Stimulated activated CD4-positive, alpha-beta T cell treated with anti-CD3 and anti-CD28 coated beads, Interleukin-1b, Interleukin-23, amount 100 ng/mL, for 48 hours (primary cell): ENCODE measurements at places on chromosomes 7 and 10.
A peak's percentile ranks its signal among the peaks of the same experiment; 100 is the strongest.

DNA sequence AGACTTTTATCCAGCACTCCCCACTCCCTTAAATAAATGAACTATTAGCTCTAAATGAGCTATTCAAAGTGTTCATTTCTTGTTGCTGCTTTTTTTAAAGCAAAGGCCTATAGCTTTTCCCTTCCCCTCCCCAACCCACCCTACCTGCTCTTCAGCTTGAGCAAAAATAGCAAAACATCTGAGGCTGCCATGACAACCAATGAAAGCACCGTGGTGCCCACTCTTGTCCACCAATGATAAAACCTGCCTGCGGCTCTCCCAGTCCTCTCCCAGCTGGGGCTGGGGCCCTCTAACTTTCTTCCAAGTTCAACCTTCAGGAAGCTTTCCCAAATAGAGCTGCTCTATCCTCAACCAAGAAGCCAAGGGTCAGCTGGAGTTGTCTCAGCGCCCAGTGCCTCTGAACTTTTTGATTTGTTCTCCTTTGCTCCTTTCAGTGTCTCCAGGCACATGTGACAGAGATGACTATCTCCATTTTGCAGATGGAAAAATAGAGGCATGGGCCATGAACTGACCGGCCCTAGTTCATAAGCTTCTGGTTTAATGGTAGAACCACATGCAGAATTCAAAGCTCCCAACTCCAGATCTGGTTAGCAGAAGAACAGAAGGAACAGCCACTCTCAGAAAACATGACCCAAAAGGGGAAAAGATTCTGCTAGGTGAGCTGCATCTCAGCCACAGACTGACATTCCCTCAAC is 47.7 kb downstream of the PIK3AP1 start:
- DNase-seq = no peak

DNA sequence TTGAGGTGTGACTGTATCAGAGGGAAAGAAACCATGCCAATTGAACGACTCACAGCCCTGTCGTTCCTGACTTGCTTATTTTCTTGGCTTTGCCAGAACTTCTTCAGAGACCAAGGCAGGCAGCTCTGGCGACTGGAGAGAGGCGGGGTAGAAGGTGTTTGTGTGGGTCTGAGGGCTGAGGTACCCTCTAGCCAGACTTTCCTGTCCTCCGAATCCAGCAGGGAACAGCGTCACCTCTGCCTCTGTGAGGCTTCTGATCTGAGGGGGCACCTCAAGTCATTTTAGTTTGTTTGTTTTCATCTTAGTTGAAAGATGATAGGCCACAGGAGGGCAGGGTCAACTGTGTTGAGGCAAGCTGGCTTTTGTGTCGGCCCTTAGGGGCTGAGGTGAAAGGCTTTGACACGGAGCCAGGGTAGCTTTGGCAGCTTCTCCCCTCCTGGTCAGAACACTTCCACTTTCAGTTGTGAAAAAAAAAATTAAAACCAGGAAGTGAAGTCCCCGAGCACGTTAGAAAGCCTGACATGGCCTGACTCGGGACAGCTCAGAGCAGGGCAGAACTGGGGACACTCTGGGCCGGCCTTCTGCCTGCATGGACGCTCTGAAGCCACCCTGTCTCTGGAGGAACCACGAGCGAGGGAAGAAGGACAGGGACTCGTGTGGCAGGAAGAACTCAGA is 1.9 kb downstream of the ACSL5 start:
- DNase-seq = peak; percentile 27

GRCh38 chr7:87982116-87982515 is 48.1 kb downstream of the ADAM22 start:
- no peak for DNase-seq

- no peak for DNase-seq
Observed at GRCh38 chr10:33861833-33862232, 527.4 kb upstream of the NRP1 start.

GRCh38 chr10:22326145-22326702 is 5.3 kb downstream of the BMI1 start:
- no peak for DNase-seq

DNA sequence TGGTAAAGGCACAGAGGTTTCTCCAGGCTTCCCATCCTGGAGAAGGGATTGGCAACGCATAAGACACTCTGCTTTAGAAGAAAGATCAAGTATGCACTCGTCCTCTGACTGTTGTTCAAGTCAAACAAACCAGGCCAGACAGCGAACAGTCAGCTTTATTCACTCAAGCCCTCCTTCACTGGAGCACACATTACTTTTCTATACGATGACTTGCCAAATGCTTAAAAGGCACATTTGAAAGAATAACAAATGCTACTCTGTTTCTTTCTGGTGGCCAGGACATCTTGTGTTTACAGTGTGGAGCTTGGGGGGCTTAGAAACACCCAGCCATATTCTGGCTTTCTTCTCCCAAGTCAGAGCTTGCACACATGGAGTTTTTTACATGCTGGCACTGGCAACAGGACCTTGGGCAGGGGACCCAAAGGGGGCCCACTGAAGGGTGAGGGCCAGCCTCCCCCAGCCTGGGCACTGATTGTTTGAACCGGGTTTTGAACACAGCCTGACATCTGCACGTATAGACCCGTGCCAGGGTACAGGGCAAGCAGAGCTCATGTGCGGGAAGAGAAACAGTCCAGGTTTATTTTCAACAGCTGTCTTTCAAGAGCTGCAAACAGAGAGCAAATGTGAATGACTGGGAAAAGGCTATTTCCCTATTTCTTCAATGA is 33.3 kb upstream of the FGFR2 start:
- no peak for DNase-seq

GRCh38 chr7:16563281-16564022 is 36.8 kb downstream of the LRRC72 start:
- no peak for DNase-seq

GRCh38 chr10:27857616-27858015 is 112.0 kb upstream of the MKX start:
- DNase-seq = no peak

DNA sequence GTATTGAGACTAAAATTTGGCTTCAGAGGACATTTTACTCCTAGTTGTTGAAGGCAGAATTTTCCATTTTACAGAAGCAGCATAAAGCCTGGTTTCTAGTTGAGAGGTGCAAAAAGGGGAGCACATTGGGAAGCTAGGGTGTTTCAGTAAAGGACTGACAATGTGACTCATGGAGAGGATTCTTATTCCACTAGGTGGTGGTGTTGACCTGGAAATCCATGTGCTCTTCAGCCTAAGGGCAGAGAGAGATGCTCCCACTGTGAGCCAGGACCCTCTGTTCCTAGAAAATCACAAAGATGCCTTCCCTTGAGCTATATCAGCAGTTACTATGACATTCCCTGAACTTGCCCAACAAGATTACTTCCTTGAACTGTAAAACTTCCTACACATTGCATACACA is 687.8 kb downstream of the IPMK start:
- DNase-seq = no peak

GRCh38 chr7:24828891-24829661 is 71.8 kb upstream of the GSDME start:
- no peak for DNase-seq

DNA sequence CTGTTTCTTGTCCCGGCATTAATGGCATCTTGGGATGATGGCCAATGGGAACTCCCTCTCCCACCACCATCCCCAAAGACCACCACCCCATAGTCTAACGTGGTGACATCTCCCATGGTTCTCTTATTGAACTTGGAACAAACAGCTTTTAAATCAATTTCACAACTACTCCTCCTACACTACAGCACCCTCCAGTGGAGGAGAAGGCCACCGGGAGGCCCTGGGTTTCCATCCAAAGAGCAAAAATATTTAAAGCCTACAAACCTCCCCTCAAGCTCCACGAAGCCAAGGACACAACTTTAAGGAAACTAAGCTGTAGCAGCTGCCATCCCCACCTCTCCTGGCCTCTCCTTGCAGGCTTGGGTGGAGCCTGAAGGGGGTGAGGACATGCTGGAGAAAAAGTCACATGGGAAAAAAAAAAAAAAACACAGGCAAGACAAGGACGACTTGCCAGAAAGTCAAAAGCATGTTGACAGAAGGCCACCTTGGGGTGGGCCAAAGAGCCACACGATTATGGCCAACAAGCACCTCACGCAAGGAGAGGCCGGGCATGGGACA is 94.0 kb upstream of the LANCL2 start:
- no peak for DNase-seq

GRCh38 chr7:44119829-44120380 is 3.4 kb downstream of the POLD2 start:
- no peak for DNase-seq

GRCh38 chr7:150952331-150953050 is 25.6 kb downstream of the KCNH2 start:
- no peak for DNase-seq

DNA sequence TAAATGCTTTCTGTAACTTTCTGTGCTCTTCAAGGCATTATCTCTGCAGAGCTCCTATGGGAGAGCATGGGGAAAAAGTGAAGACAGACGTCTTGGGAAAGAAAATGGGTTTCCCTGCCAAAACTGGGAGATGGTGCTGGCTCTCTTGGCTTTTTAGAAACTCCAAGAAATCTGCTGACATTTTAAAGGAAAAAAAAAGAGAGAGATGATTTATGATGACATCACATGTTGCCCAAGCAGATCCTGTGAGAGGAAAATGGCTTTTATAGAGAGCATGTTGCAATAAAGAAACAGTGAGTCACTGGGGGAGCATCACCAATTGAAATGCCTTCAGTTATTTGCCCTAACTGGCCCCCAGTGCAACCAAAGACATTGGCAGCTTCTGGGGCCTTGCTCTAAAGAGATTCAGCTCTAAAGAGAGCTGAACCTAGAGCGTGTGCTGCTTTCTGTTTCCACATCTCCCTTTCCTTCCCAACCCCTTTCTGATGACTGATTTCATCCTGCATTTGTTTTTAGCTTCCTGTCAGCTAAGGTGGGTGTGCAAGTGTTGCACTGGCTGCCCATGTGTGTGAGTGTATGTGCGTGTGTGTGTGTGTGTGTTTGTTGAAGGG is 37.7 kb downstream of the LRMDA start:
- DNase-seq = no peak

DNA sequence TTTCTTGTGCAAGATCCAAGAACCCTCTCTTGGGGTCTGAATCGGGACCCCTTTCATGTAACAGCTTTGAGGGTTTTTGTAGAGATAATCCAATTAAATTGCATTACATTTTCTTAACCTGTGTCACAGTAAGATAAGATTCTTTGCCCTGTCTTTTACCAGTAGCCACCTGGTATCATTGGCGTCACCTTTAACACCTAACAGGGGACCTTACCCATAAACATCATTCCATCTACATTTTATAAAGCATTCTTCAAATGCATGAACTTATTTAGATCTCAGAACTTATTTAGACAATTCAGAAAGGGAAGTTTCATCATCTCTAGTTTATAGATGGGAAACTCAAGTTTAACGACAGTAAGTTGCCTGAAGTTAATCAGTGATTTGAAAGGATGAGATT is 106.4 kb upstream of the KLF6 start:
- no peak for DNase-seq

GRCh38 chr7:47992446-47992845 is 13.0 kb upstream of the HUS1 start:
- DNase-seq = no peak

DNA sequence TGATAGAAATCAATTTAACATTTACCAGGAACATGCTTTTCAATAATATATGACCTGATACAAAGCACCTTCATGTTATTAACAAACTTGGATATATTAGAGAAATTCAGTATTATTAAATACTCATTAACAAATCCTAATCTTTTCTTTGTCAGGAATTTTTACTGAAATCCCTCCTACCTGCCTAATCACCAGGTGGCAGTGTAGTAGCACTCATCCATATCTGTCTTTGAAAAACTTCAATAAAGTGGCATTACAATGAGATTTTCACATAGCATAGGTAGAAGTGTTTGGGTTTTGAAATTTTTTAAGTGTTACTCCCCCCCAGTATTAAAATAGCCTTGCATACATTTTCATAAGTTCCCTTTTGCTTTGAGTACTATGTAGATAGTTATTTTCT is 1246.6 kb upstream of the LRRN3 start:
- no peak for DNase-seq

DNA sequence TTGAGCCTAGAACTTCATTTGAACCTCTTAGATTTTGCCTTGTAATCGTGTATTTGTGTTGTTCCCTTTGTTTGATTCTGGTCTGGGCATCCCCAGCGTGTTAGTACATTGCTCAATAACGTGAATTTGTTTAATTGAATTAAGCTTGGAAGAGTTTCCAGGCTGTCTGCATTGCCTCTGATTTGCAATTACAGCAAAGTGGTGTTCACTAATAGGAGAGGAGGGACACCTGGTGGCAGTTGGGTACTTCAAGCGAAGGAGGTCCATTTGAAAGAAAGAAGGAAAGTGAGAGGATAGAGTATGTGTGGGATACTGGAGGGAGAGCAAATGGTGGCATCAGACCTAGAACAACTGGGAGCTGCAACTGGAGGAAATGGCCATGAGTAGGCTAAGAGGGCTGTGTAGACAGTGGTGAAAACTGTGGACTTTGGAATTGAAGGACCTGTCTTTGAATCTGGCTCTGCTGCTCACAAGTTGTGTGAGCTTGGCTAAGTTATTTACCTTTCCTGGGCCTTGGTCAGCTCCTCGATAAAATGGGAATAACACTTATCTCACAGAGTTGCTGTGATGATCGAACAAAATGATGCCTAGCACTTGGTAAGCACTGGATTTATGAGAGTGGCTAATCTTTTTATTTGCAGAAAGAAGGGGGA is 15.1 kb downstream of the LSMEM1 start:
- no peak for DNase-seq

DNA sequence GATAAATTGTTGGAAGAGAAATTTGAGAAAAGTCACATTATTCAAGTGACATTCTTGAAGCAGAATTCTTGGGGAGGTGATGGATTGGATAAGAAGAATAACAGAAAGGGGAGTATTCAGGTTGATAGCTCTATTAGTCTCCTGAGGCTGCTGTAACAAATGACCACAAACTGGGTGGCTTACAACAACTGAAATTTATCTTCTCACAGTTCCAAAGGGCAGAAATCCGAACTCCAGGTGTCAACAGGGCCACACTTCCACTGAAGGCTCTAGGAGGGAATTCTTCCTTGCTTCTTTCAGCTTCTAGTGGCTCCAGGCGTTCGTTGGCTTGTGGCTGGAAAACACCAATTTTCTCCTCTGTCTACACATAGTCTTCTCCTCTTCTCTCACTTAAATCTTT is 99.8 kb downstream of the TES start:
- DNase-seq = no peak

DNA sequence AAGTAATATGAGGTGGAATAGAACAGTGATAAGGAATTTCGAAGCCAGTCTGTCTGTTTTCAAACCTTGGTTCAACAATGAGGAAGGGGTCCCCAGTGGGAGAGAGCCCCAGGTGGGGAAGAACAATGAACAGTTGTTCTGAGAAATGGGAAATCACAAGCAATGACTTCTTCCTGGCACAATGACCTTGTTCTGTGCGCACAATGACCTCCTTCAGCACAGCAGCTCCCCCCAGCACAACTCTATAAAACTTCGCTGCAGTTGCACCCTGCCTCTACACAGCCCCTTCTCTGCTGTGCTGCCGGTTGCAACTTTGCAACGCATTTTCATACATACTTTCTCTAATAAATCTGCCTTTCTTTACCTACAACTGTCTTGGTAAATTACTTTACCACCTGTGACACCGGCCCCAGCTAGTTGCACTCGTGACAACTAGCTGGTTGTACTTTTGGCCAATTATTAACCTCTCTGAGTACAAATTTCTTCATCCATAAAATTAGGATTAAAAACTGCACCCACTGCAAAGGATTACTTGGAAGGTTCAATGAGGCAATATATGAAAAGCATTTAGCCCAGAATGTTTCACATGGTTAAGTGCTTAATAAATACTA is 40.5 kb downstream of the ASB4 start:
- no peak for DNase-seq

GRCh38 chr7:90262438-90262837 is 17.5 kb downstream of the CFAP69 start:
- DNase-seq = no peak
